ENCODE measurements at places on chromosomes 7 and 10.
A peak's percentile ranks its signal among the peaks of the same experiment; 100 is the strongest.

- no peak for DNase-seq
These were observed 53.7 kb downstream of the HACD1 start for GRCh38 chr10:17563452-17563851.

GRCh38 chr7:158966780-158967390 is 110.5 kb downstream of the DYNC2I1 start:
- no peak for DNase-seq

DNA sequence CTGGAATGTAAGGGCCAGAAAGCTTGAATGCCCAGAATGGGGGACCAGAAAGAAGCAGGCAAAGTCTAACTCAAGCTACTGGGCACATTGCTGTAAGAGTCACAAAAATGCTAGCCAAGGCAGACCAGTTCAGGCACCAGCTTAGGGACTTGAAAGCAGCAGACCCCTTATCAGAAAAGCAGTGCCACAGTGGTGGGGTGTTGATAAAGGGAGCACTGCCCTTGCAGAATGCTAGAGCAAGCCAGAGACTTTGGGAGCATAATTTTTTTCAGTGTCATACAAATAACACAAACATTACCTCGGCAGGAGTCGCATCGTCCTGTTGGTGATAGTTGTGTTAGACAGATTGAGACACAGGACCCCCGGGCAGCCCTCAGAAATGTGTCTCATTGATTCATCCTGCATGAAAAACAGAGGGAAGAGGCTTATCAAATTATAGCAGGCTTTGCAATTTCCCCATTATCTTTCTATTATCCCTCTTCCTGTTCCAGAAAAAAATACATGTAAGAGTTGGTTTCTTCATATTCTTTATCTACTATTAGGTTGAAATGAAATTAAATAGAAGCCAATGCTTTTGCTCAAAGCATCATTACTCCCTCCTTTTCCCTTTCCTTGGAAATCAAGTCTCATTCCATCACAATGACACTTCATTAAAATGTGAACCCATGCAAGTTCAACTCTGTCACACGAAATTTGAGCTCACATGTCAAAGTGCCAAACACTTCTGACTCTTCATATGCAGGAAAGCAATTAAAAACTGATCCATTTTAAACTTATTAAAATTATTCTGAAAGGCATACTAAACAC is 13.4 kb downstream of the LRRC17 start:
- DNase-seq: no peak

DNA sequence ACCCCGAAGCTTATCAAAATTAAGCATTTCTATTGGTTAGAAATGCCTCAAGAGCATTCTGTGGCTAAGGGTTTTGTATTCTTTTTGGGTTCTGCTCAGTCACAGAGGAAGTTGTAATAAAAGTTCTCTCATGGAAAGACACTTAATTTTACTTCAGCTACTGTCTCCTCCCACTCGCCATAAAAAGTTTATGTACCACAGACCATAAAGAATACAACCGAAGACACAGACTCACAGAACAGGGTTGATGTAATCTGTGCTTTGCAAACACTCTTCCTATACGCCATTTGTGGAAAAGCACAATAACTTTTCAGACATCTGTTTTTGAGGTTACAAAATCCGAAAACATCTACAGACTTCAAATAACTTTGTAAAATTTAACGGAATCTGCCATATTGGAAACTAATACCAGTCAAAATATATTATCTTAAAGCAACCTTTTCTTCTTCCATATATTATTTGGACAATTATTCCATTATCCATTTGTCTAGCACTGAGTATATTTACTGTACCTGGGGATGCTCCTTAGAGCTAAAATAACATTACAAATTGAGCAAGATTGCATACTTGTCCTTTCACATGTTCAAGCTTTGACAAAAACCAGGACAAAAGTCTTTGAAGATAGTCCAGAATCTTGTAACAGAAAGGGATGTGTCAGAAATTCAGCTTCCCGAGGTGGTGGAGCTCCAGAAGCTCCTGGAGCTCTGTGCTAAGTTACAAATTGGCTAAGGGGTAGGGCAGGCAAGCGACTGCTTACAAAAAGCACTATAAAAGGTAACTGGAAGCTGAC is 219.0 kb upstream of the MEOX2 start:
- no peak for DNase-seq

DNA sequence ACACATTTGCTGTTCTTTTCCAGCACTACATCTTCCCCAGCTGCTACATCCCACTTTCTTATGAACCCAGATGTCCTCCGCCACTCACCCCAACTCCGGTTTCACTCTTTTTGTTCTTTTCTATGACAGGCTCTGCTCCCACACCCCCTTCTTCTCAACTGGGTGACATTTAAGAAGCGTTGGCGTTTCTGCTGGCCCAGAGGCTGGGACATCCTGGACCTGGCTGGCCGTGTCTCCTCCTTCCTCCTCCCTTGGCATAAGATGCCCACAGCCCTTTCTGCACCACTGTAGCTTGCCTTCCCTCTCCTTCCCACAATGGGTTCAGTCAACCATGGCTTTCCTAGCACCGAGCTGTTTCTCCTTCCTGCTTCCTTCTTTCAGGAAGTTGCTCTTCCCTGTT is 9.4 kb upstream of the CALML5 start:
- no peak for DNase-seq

GRCh38 chr10:16599662-16600061 is 78.0 kb upstream of the C1QL3 start:
- DNase-seq: no peak

- no peak for DNase-seq
These were observed 15.9 kb downstream of the CPA5 start for GRCh38 chr7:130360518-130360917.

- DNase-seq: no peak
These were observed 31.6 kb downstream of the PSAP start for GRCh38 chr10:71819441-71819861.

DNA sequence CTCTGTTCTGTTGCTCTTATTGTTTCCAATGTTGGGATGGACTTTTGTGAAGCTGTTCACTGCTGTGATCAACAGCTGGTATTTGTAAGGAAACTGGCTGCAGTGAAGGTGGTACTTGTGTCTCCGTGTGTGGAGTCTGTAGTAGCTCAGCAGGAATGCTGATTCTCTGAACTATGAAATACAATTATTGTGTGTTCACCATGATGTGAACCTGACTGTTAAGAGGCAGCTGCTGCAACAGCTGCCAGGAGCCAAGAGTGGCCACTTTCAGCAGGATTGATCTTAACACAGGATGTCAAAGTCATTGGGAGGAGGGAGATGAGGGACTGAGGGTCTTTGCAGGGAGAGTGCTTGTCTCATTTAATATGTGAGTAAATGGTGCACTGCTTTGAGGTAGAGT is 13.9 kb downstream of the VSTM2A start:
- no peak for DNase-seq

GRCh38 chr10:104337985-104338735 is at the start of gene ITPRIP:
Gene ITPRIP, minus strand, starts transcription at chr10:104338465. Its CDS starts 22,414 bp downstream, at chr10:104316051.
- peak; percentile 81 for DNase-seq

GRCh38 chr7:4836206-4836661 is 25.6 kb downstream of the PAPOLB start:
- DNase-seq: no peak

DNA sequence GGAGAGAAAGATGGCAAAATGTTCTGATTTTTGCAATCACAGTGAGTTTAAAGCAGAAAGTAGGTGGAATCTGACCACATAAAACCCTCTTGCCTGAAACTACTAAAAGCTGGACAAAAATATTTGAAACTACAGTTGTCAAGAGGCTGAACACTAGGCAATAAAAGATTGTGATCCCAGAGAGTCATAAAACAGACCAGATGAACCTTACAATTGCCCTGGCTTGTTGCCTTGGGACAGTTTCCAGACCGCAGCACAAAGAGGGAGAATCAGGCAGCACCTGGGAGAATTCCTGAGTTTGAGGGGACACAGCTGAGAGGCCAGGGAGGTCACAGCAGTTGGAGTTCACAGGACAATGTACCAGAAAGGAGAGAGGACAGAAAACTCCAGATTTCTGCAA is 107.3 kb upstream of the NANOS1 start:
- DNase-seq: no peak

DNA sequence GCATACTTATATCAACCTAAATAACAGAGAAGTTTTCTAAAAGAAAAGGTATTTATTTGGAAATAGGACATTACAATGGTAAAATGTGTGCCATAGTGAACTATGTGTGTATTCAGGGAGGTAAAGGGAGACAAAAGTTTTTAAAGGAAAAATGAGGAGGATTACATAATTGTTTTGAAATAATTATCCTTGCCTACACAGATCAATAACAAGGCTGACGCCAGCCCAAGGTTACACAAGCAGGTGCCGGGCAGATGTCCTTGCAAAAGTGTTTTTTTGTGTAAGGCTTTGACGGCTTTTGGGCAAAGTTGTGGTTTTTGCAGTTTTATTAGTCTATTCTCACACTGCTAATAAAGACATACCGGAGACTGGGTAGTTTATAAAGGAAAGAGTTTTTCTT is 22.7 kb upstream of the SLC35B4 start:
- DNase-seq: no peak

- DNase-seq: peak; percentile 47
These were observed at the start of gene C10orf67 for GRCh38 chr10:23344241-23344841. Gene C10orf67, minus strand, starts transcription at chr10:23344797. Its CDS starts 23 bp downstream, at chr10:23344774.

GRCh38 chr7:2613931-2614600 is 17.7 kb upstream of the TTYH3 start:
- DNase-seq: no peak

DNA sequence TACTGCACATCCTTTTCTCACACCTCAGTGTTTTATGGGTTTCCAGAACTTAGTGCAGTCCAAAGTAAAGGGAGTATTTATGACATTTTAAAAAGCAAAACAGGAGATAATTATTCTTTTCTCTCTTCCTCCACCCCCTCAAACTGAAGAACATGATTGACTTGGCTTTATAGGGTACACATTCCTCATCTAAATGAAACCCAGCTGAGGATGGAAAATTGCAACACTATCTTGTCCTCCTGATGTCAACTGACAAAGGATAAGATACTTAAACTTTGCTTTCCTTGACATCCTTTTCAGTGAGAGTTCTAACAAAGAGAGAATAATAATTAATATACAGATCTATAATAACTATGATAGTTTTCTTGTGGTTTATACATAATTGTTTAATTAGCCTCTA is 299.1 kb downstream of the BBS9 start:
- no peak for DNase-seq

GRCh38 chr7:3888096-3888495 is 587.0 kb downstream of the SDK1 start:
- no peak for DNase-seq

DNA sequence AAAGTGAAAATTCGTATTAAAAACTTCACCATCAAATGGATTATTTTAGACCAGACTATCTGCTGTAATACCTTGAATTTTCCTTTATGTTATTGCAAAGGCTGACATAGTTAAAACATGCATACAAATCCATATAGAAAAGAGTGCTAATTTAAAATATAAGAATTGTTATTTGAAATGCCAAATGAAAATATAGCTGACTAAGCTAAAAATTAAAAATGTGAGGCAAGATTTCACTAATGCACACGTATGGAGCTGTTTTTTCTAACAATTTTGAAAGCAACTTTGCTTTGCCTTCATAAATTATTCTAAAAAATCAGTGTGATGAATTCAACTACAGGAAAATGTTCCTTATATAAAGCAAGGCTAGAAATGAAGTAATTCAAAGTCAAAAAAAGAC is 62.5 kb downstream of the MPP7 start:
- no peak for DNase-seq

GRCh38 chr7:19403691-19404090 is 258.5 kb upstream of the FERD3L start:
- no peak for DNase-seq

- no peak for DNase-seq
These were observed 14.3 kb downstream of the GALNT17 start for GRCh38 chr7:71145906-71146901.

- peak; percentile 9 for DNase-seq
These were observed 27.1 kb downstream of the LMTK2 start for GRCh38 chr7:98133621-98134303.

GRCh38 chr7:117809958-117810357 is 63.3 kb downstream of the CTTNBP2 start:
- DNase-seq: no peak

DNA sequence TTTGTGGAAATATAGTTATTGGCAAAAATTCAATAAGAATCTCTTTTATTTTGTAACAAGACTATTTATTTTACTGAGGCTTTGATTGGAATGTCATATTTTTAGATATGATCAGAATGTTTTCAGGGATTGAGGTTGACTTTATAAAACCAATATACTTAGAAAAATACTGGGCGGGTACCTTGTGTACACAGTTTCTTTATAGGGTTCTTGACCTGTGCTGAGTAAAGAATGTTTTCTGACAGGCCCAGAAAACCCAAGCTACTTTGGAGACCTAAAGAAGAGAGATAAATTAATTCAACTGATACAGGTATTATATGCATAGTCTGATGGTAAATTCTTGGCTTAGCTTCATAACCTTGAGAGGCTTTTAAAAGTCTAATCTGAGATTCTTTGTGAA is 23.9 kb upstream of the SPAM1 start:
- DNase-seq: no peak

DNA sequence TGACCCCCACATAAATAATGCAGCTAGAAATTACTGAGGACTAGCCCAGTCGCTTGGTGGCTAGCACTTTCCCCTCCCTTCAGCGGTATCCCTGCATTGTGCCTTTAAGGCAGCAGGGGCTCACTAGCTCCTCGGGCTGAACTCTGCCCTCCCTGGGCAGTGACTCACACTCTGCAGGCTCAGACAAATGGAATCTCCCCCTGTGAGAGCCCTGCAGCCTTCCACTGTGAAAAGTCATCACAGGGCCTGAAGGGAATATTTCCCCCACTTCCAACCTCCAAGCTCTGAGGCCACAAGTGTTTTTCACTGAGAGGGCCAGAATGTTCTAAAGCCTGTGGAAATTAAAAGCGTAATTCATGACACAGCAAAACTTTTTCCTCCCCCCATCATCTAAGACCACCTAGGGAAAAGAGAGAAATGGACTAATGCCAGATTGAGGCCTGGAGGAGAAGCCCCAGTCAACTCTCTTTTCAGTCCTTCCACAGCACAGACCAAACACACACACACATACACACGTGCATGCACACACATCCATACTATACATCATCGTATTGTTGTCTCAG is 93.6 kb upstream of the COL1A2 start:
- no peak for DNase-seq

All from activated CD4-positive, alpha-beta T cell treated with anti-CD3 and anti-CD28 coated beads, Interleukin-2, Interleukin-6, amounts not matched to agents 100 ng/mL and 50 ng/mL, durations not matched to agents 16 hours and 8 hours (primary cell).